ENCODE measurements at places on chromosomes 12 and 14. TPM values are rescaled to one million over a fixed set of nuclear protein-coding genes. Genes with fewer than 3 reads are reported as not detected.

Gene GIT2
- total RNA-seq: 31.2 TPM

Gene AJUBA
- total RNA-seq: 14.0 TPM

Gene HOXC11
- not detected for total RNA-seq

Gene HSP90AA1
- 475 TPM for total RNA-seq

Gene IRAK3
- total RNA-seq: 3.2 TPM

Gene ADAM21
- 0.54 TPM for total RNA-seq

Gene EMP1
- total RNA-seq: 118 TPM

Gene BCL2L14
- not detected for total RNA-seq

Gene AMN
- not detected for total RNA-seq

Gene GPR65
- total RNA-seq: 0.57 TPM

Gene SMCO2
- total RNA-seq: 0.38 TPM

Gene TPPP2
- total RNA-seq: 0.73 TPM

Gene KLHDC1
- 6.6 TPM for total RNA-seq

Gene CLEC4D
- total RNA-seq: 0.43 TPM

Gene LRRK2
- total RNA-seq: 7.1 TPM

Gene C14orf180
- 67.8 TPM for total RNA-seq

Gene KRT71
- total RNA-seq: not detected

Gene GLIPR1L1
- not detected for total RNA-seq

Gene TSPAN19
- total RNA-seq: not detected

Gene BICDL1
- 0.30 TPM for total RNA-seq

Gene HOTAIR
- total RNA-seq: not detected

Gene TMEM132D
- not detected for total RNA-seq

Gene TPI1
- 657 TPM for total RNA-seq

Gene ST8SIA1
- total RNA-seq: 1.5 TPM

Gene KRT4
- not detected for total RNA-seq

Gene MPHOSPH9
- total RNA-seq: 22.0 TPM

Gene FOXM1
- 0.24 TPM for total RNA-seq

Gene SDSL
- 11.5 TPM for total RNA-seq

Gene SRRM4
- total RNA-seq: 0.59 TPM

Gene VWF
- total RNA-seq: 350 TPM

Gene RAD51AP1
- 1.6 TPM for total RNA-seq

Gene STYK1
- total RNA-seq: 0.16 TPM

Gene BEGAIN
- 1.2 TPM for total RNA-seq

Gene EFS
- 3.7 TPM for total RNA-seq

Gene CAPZA3
- not detected for total RNA-seq

Gene CLEC6A
- total RNA-seq: not detected

Gene ACVRL1
- total RNA-seq: 31.1 TPM

Gene SLC25A47
- total RNA-seq: not detected

Gene SERPINA9
- total RNA-seq: not detected

Gene ZNF219
- total RNA-seq: 51.1 TPM

Gene TAS2R31
- total RNA-seq: 2.1 TPM

Gene NPFF
- total RNA-seq: not detected

Gene CELA1
- not detected for total RNA-seq

Gene SSPN
- total RNA-seq: 118 TPM

Gene EIF5
- 222 TPM for total RNA-seq

Gene SOAT2
- total RNA-seq: not detected

Gene GOLGA5
- total RNA-seq: 24.2 TPM

Data from cardiac septum (tissue), 1 donor.